NB4 (cell line): ENCODE measurements at places on chromosomes 12 and 14.

DNA sequence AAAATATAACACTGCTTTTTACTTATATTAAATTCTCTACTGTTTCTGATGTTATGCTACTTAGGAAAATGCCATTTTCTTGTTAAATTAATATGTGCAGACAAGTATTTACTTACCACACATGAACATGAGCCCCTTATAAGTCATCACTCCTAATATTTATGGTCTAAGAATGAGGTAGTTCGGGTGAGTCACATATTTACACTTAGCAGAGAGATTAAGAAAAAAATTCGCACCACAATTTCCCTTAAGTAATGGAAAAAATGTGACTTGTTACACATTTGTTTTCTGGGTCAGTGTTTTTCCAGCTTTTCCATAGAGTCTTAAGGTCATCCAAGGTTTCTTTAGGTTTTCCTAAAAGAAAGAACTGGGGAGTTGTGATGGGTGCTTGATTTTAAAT is 68.3 kb downstream of the RERG start:
- no peak for DNase-seq

DNA sequence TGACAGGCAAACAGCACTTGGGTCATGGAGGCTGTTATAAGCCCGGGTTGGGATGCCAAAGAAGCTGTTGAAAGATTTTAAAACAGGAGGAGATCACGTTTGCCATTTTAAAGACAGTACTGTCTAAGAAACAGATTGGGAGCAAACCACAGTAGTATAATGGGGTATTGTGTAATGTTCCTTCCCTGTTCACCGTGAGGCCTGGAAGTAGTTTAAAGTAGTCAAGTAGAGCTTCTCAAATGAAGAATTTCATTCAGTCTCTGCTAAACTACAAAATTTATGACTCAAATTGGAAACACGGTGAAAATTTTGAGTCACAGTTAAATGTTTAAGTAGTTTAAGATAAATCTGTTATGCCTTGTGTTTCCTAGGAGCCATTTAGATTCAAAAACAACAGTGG is 35.8 kb downstream of the ATP2A2 start:
- DNase-seq, result peak; percentile 84

DNA sequence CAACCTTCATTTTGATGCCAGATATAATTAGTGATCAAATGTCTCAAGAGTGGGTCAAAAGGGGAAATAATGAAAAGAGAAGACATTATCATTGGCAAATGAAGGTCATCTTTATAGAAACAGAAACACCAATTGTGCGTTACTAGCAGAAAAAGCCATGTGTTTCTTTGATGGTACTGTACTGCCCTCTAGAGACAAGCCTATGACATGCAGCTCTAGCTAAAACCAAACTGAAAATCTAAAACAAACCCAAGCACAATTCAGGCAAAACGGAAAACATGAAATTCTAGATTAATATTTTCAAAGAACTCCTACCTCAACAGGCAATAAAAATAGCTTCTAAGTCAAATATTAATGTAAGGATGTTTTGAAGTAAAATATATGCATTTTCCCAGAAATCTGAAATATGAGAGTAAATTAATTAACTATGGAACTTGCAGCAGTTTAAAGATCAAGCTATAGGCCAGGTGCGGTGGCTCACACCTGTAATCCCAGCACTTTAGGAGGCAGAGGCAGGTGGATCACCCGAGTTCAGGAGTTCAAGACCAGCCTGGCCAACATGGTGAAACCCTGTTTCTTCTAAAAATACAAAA is 115.4 kb downstream of the KLHL28 start:
- peak; percentile 57 for DNase-seq

DNA sequence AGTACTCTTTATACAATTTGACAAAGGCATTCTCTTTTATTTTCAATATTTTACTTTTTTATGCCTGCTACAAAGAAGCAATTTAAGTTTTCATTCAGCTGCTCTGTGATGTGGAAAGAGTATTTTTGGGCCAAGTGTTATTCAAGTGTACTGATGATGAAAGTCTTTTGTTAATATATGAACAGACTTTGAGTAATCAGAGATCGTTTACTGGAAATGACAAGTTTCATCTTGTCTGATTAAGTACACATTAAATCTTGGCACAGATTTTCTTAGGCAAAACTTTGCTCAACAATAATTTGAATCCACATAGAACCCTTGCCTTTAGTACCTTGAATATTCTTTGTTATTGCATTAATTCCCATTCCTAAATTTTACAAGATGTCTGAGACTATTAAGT is 13.3 kb upstream of the PZP start:
- DNase-seq, result no peak

GRCh38 chr14:100894416-100894815 is 9.1 kb downstream of the RTL1 start:
- no peak for DNase-seq

DNA sequence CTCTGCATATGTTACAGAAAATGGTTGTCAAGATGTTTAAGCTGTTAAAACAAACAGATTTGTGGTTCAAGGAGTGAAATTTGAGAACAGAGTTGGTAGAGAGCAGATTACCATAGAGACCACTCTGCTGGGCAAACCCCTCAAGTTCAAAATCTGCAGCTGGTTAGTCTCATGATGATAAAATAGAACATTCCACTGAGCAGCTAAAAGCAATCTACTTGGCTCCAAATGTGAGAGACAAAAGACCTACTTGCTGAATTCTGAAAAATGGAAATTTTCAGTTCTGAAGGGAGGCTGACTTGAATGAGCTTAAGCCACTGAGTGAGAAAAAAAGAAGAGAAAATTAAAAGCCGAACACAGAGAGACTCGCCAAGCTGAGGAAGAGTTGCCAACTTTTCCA is 519.3 kb downstream of the NOVA1 start:
- no peak for DNase-seq
